ENCODE measurements at places on chromosomes 7 and 10.

- DNase-seq = peak; percentile 81
These were observed 1.3 kb downstream of the LCOR start for GRCh38 chr10:96833220-96834001.

DNA sequence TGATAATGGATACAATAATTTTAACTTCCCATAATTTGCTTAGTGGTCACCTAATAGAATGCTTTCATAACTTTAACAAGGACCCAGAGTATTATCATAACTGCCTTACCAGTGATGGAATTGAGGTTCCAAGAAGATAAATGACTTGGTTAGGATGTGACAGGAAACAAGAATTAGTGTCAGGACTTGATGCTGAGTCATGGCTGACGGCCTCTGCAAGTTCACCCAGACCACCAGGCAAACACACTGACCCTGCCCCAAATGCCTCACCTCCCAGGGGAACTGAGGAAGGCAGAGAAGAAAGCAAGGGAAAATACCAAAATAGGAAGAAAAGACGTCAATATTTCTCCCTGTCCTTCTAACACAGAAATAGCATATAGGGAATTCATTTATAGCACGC is 636.3 kb downstream of the PARD3 start:
- DNase-seq = no peak

- DNase-seq = no peak
These were observed 69.7 kb upstream of the EXOC4 start for GRCh38 chr7:133183042-133183794.

DNA sequence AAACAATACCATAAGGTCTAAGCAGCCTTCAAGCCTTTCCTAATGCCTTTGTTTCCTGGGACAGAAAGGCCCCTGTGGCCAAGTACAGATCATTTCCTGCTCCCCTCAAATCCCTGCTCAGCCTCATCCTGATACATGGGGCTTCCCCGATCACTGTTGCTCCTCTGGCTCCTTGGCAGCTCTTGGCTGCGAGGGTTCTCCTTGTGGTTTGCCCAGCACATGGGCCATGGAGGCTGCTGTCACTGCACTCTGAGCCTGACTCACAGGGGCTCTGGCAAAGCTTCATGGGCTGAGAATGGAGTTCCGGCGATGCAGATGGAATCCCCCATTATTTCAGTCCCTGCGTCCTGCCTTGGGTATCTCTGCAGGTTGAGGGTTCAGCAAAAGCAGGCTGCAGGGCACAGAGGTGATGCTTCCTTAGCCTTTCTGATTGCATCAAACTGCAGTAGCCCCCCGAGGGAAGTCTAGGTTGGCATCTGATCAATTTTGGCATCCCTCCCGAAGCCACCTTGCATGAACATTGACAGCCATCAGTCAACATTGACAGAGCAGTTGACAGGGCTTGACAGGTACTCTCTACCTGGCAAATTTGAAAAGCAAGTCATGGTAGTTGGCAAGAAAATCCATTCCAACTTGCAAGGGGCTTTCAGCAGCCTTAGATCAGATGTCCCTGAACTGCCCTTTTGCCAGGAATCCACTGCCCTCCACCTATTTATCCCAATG is 168.6 kb downstream of the GFRA1 start:
- no peak for DNase-seq

DNA sequence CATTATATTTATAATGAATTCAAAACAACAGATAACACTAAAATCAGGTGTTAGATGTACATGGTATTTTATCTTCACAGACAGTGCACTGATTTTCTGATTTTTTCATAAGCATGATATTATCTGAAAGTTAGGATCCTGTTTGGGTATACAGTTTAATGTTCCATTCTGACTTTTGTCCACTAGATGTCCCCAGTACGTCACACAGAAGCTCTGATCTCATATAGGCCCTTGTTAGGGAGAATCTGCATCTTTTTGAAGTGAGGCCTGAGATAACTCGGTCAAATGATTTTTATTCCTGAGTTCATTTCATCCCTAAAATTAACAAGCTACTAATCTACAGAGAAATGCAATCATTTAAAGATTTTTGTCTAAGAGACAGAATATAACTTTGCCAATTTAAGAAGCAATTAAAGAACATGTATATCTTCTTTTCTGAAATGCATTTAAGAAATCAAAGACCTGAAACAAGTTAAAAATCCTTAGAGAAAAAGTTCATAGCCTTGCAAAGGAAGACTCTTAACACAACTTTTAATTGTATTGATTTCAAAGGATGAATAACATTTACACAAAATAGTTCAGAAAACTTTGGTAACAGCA is 72.0 kb upstream of the TES start:
- peak; percentile 62 for DNase-seq

GRCh38 chr7:7757576-7757975 is 39.2 kb upstream of the RPA3 start:
- DNase-seq = no peak

GRCh38 chr7:7151865-7152264 is 30.5 kb upstream of the C1GALT1 start:
- DNase-seq = no peak

DNA sequence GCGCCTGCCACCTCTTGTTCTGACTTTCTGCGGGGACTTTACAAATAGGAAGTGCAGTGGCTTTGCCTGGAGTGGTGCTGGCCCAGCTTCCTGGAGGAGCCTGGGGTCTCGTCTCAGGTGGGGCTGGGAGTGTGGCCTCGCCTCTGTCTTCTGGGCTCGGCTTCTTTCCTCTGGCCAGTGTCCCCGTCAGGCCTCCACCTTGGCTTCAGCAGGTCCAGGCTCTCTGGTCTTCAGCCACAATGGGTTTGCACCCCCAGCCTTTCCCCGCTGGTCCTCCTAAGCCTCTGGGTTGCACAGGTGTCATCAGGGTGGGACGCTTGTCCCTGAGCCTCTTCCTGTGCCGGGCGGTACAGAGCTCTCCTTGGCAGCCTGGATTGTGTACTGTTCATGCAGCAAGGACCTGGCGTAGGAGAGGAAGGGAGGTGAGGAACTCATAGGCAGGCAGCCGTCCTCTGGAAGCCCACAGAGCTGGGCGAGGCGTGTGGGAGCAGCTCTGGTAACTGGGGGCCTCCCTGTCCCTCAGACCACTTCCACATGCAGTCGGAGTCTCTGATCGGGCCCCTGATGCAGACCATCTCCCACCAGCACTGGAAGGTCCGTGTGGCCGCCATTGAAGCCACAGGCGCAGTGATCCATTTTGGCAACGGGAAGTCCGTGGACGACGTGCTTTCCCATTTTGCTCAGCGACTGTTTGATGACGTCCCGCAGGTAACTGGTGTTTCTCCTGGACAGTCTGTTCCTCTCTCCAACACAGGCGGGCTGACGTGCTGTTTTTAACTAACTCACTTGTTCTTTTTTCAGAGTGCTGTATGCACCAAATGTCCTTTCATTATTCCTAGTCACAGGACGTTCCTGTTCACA is 2.3 kb upstream of the PRKAR1B start:
- no peak for DNase-seq

- no peak for DNase-seq
These were observed at the start of gene UTF1 for GRCh38 chr10:133230044-133230361. UTF1 (plus strand) TSS chr10:133230217; CDS start chr10:133230289, 72 bp downstream.

- no peak for DNase-seq
These were observed 94.6 kb upstream of the FAM180A start for GRCh38 chr7:135843214-135843613.

DNA sequence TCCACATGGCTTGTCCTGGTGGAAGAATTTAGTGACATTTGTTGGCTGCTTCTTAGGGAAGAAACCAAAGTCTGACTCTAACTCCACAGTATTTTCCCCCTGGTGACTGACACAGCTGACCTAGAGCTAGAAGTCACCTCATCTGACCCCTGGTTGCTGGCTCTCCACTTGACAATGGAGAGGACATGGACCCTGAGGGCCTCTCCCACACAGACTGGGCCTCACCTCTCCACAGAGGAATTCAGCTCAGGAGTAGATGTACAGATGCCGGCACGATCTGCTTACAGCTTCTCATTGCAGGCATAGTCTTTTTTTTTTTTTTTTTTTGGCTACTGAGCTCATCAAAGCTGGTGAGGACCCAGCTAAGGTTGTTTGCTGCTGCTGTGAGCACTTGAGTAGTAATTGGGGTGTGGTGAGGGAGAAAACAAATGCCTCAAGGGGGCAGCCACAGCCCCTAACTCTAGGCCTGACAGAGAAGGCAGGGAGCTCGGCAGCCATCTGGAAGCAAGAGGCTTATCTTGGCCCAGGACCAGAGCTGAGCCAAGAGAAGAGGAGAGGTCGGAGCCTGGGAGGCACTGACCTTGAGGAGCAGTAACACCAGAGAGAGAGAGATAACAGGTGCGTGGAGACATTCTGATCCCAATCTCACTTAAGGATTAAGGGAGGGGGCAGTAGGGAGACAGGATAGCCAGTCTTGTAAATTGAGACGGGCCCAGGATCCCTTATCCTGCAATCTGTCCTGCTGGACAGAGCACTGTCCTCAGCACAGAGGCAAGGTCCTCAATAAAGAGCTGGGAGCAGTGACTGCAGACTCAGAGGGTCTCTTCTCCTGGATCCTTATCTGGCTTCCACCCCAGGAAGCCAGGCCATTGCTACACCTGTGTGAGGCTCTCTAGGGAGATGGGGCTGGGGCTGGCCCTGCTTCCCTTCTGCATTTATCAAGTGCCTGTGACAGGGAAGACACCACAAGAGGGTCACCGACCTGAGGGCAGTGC is 9.4 kb downstream of the PRSS58 start:
- DNase-seq = no peak

DNA sequence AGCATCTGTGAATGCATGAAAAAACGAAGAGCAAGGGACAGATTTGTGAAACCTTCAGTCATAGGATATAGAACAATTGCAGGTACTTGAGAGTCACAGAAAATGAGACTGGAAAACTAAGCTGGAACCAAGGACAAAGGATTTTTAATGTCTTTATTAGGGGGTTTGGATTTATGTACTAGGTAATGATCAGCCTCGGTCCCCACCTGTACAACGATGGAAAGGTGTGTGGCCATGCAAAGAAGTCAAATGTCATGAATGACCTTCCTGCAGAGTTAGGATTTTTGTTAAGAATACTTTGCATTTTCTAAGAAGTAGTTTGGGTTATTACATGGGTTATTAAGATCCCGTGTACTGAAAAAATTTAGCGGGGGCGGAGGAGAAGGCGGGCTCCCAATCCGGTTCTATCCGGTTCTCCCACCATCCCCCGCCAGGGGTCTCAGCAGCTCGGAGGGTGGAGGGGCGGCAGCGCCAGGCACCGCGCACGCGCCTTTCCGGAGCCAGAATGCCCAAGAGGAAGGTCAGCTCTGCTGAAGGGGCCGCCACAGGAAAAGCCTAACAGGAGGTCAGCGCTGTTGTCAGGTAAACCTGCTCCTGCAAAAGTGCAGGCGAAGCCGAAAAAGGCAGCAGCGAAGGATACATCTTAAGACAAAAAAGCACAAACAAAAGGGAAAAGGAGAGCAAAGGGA is 327.5 kb upstream of the PLXDC2 start:
- peak; percentile 35 for DNase-seq

DNA sequence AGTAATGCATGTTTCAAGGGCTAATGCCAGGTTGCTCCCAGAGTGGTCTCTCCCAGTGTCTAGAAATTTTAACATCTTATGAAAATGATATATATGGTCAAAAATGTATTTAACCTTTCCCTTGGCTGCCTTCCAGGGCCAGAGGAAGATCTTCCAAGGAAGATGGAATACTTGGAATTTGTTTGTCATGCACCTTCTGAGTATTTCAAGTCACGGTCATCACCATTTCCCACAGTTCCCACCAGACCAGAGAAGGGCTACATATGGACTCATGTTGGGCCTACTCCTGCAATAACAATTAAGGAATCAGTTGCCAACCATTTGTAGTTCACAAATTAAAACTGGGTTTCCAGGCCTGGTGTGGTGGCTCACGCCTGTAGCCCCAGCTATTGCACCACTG is 9.0 kb downstream of the GATAD1 start:
- DNase-seq = no peak

DNA sequence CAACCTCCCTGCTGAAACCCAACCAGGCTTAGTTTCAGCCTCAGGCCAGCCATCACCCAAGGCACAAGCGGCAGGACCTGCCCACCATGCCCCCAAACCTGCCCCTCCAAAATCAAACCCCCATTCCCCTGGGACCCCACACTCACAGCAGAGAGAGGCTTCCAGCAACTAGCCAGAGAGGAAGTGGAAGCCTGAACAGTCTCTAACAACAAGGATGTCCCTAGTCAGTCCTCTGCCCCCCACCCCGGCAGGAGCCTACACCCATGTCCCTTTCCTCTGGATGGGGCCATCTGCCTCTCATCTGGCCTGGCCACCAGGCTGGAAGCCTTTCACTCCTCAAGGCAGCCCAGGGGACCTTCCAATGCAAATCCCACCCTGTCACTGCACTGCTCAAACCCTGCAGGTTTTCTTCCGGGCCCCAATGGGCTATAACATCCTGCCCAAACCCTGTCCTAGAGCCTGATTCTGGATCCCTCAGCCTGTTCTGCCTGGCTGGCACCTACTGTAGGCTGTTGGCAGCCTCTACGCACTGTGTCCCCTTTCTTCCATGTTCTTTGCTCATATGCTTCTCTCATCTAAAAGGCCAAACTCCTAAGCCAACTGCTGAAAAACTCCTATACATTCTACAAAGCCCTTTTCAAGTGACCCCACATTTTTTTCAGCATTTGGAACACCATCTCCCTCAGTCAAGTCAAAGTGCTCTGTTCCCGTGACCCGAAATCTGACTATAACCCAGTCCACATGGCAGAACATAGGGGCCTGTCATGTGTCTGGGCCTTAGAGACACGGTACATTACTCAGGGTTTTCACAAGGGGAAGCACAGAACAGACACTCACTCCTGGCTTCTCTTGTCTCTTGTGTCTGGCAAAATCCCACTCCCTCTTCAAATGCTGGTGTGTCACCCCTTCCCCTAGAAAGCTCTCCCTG is 253.3 kb downstream of the TNS3 start:
- DNase-seq = no peak

- no peak for DNase-seq
These were observed 46.2 kb downstream of the WDR37 start for GRCh38 chr10:1102416-1102815.

DNA sequence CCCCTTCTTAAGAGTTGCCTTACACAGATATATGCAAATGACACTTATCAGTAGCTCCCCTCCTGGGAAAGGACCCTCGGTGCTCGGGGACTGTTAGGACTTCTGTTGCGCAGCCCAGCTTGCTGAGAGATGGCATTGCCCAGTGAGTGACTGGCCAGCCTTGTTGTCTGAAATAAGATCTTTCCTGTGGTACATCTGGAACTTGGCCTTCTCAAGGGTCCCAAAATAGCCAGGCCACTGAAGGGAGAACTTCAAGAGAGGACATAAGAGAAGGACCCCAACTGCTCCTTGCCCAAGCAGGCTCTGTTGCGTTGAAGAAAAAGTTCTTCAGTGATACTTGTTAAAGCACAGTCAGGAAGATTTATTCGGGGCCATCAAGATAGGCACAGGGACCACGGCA is 17.3 kb downstream of the BAG3 start:
- no peak for DNase-seq

DNA sequence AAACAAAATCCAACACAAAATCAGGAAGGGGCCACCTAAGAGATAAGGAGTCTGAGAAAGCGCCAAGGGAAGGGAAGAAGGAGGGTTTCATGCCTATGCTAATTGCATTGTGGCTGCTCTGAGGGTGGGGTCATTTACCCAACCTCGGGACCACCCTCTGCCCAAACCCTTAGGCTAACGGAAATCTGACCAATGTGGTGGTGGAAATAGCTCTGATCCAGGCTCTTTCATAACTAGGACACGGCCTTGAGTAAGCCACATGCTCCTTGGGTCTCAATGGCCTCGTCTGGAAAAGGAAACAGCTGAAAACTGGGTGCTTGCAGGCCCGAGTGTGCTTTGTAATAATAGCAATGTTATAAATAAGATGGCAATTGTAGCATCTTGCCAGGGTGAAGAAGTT is 14.9 kb upstream of the SRGN start:
- DNase-seq = no peak
